ENCODE measurements at places on chromosomes 3 and 15.
A peak's percentile ranks its signal among the peaks of the same experiment; 100 is the strongest.

GRCh38 chr15:87489902-87490665 is 766.5 kb downstream of the NTRK3 start:
- no peak for DNase-seq

- DNase-seq, result peak; percentile 5
Measured at GRCh38 chr3:190101320-190102011, 19.2 kb downstream of the P3H2 start.

DNA sequence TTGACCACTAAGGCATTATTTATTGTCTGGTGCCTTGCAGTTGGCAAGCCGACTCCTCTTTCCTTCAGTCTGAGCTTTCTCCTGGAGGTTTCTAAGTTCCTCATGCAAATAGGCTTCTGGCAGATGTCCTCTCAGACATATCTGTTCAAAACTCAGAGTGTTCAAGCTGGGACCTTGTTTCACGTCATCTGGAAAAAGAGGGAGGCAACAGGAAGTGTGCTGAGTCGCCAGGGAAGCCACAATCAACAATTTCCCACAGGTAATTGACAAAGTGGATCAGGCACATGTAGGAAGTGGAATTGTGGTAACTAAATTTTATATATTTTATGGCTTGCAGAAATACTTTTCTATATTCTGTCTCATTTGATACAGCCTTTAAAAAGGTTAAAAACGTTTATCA is 14.6 kb downstream of the SCG5 start:
- no peak for DNase-seq

DNA sequence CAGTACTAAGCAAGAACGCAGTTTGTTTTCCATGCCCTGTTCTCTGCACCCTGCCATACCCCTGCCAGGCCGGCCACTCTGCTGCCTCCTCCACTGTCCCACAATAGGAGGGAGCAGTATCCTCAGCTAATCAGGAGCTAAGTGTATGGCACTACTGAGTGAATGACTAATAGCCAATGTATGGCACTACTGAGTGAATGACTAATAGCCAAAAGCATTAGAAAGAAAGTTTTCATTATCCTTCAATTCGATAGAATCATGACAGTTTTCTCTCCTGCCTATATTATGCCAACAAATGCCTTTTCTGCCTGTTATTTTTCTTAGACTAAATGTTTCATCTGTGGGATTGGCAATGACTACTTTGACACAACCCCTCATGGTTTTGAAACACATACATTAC is 107.5 kb upstream of the CHRM5 start:
- no peak for DNase-seq

- DNase-seq, result no peak
Measured at GRCh38 chr3:69866988-69867720, 127.9 kb downstream of the MITF start.

DNA sequence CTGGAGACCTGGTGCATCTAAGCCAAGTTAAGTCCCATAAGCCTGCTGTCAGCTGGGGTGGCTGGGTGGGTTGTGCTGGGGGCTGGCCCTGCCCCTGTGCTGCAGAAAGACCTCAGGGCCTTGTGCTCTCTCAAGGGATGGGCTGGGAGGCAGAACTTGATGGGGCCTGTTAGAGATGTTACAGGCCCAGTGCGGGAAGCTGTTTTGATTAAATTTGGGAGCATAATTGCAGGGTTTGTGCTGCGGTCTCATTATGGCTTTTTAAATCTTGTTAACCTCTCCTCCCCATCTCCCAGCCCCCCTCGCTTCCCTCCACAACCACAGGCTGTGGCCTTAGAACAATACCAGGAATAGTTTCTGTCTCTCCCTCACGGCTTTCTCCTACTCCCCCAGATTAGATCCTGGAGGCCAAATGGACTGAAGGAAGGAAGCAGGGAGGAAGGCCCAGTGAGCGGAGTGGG is 87.6 kb upstream of the TLE3 start:
- DNase-seq, result no peak

GRCh38 chr3:196273655-196274054 is 13.9 kb downstream of the PCYT1A start:
- DNase-seq, result no peak

DNA sequence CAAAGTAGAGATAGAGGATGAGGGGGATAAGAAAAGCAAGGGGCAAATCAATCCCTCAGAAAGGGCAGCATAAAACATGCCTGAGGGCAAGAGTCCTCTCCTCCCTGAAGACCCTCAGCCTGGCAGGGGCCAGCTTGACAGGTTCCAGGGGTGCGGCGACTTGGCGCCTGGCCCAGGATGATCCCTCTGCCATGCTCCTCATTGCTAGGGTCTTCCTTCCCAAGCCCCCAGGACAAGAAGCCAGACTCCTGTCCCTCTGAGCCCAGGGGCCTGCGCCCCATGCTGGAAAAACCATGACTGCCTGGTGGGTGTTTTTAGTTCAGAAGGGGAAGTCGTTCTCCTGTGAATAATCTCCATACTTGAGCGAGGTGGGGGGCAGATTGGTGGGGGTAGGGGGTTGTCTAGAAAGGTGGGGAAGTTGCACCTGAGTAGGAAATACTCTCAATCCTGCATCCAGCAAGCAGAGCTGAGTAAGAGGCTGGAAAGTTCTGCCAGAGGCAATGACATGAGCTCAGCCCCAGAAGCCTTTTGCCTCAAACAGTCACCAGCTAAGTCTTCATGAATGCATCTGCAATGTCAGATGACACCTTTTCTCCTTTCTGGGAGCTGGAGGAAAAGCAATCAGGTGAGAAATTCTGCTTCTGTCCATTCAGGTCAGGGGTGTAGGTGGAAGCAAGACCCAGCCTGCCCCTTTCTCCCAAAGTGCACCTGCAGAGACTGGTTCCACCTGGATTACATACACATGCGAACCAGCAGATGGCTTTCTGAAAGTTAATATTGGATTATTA is 18.3 kb downstream of the SLC12A8 start:
- no peak for DNase-seq

DNA sequence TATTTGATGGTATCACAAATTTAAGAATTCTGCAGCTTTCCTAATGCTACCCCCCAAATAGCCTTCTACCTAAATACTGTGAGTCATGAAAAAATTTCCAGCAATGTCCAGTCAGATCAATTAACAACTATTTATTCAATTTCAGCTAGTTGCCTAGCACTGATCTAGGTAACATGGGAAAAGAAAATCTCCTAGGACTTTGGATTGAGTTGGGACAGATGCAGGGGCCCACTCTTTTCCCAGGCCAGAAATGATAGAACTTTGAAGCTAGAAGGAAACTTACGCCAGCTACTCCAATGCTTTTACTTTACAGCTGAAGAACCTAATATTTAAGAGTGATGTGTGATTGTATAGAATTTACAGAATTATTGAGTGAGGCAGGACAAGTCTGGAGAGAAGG is 196.3 kb downstream of the FMN1 start:
- no peak for DNase-seq

DNA sequence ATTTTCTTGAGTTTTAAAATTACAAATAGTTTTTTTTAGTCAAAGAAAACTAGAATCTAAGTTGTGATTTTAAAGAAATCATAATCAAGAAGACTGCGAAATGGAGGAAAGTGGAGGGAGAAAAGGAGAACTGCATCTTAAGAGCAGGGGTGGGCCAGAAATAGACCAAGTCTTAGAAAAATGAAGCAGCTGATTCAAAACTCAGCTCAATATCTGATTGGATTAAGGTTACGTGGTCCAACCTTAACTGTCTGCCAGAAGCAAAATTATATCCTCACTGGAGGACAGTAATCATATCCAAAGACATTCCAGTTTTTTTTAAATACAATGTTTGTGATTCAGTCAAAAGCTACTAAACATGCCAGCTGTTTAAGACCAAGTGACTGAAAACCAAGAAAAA is 41.4 kb downstream of the CHSY1 start:
- DNase-seq, result no peak

DNA sequence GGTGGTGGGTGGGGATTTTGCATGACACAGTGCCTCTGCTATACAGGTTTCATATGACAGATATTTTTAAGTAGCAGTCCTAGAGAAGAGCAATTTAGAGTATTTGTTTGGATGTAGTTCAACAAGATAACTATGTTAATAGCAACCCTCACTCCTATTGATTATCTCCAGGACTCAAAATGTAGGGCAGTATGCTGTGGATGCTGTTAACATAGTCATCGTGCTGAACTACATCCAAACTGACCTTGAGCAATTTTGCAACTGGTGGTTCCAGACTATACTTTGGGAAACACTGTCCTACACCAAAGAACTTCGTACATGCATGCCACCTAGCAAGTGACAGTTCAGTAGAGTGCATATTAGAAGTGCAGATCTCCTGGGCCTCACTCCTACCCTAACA is 117.6 kb downstream of the IL5RA start:
- no peak for DNase-seq

DNA sequence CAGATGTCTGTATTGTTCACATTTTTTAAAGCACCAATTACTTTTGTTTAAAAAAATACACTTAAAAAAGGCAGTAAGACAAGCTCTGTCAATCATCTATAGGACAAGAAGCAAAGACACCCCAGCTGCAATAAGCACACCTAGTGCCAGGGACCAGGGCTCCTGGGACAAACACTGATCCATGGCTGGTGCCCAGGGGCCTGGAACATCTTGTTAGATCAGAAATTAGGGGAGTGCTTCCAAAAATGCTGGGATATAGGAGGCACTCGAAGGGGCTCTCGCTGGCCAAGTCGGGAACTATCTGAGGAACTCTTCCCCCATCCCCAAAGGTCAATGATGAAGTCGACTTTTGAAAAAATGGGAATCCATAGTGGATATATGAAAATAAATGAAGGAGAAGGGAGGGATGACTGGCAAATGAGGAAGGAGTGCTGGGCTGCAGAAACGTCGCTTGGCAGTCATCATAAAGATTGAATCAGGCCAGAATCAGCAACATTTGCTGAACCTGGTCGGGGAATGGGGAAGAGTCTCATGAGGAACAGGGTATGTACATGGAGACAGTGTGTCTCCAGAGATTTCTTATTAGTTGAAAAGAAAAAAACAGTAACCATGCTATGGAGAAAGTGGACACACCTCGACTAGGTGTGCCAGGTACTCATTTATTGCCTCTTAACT is 28.5 kb downstream of the TSPAN3 start:
- DNase-seq, result no peak

- DNase-seq, result no peak
Measured at GRCh38 chr3:180860180-180860858, 52.2 kb upstream of the FXR1 start.

- no peak for DNase-seq
Measured at GRCh38 chr3:168081171-168081771, 14.5 kb downstream of the GOLIM4 start.

GRCh38 chr15:41876007-41876406 is 17.8 kb downstream of the SPTBN5 start:
- no peak for DNase-seq

GRCh38 chr15:31857194-31857593 is 173.1 kb upstream of the CHRNA7 start:
- DNase-seq, result no peak

DNA sequence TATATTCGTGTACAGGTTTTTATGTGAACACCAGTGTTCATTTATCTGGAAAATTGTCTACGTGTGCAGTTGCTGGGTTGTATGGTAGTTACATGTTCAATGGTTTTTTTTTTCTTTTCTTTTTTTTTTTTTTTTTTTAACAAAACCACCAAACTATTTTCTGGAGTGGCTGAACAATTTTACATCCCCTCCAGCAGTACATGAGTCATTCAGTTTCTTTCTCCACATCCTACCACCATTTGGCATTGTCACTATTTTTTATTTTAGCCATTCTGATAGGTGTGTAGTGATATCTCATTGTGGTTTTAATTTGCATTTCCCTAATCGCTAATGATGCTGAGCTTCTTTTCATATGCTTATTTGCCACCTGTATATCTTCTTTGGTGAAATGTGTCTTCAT is 256.3 kb upstream of the EOMES start:
- no peak for DNase-seq

DNA sequence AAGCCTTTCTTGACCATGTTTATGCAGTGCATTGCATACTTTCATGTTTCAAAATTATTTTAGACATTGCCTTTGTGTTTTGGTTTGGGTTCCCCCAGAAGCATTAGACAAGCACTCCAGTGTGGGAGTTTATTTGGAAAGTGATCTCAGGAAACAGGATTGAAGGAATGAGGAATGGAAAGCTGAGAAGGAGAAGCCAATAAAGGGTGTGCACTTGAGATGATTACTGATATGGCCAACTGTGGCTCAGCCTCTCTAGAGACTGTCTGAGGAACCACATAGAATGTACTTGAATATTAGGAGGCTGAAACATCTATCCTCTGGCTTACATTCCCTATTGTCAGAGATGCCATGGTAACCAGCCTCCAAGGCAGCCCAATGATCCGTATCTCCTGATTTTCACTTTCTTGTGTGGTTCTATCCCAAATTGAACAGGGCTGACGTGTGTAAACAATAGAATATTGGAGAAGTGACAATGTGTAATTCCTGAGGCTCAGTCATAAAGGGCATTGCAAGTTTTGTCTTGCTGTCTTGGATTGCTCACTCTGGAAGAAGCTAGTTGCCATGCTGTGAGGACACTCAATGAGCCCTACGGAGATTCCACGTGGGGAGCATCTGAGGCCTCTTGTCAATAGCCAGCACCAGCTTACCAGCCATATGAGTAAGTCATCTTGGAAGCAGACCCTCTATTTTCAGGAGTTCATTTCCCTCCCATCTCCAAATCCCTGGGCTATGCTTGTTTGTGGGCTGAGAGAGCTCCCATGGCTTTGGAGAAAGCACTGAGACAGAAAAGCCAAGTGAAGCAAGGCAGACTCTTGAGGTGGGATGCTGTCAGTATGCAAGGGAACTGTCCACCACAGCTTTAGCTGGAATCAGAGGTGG is 84.7 kb downstream of the SCN11A start:
- no peak for DNase-seq

DNA sequence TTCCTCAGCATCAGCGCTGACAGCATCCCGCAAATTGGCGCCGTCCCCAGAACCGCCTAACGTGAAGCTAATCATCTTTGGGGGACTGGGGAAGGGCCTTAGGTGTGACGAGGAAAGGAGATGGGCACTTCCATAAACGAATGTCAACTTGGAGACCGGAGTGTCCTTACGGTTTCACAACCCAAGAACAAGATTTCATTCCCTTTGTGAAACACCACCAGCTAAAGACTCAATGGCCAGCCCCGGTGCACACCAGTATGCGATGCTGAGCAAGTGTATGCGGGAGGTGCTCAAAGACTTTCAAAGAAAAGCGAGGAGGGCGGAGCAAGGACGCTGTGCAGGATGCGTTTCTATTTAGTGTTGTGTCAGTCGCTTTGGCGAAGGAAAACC is 759 bp upstream of the TTBK2 start:
- peak; percentile 47 for DNase-seq

GRCh38 chr15:89114990-89115389 is 26.7 kb downstream of the ABHD2 start:
- DNase-seq, result no peak

- DNase-seq, result no peak
Measured at GRCh38 chr15:27706300-27706699, 392.8 kb downstream of the OCA2 start.

- no peak for DNase-seq
Measured at GRCh38 chr3:196931157-196931556, 11.2 kb downstream of the NCBP2 start.

Measured in CD4-positive, alpha-beta T cell treated with Interleukin-4 for 4 hours (primary cell).